ENCODE measurements at places on chromosomes 7 and 10. TPM values are rescaled to one million over a fixed set of nuclear protein-coding genes. Genes with fewer than 3 reads are reported as not detected.

ZNF365 gene
- 0.33 TPM for total RNA-seq

PILRA gene
- not detected for total RNA-seq

AFAP1L2 gene
- total RNA-seq = 0.25 TPM

PRR15 gene
- 0.30 TPM for total RNA-seq

SLC16A9 gene
- 0.13 TPM for total RNA-seq

DDIT4 gene
- total RNA-seq = 42.5 TPM

INHBA gene
- 2.8 TPM for total RNA-seq

HOGA1 gene
- 0.07 TPM for total RNA-seq

SPDYE11 gene
- not detected for total RNA-seq

ANXA11 gene
- total RNA-seq = 135 TPM

PSPH gene
- 35.8 TPM for total RNA-seq

URGCP gene
- 19.5 TPM for total RNA-seq

IDI1 gene
- 82.6 TPM for total RNA-seq

NYAP1 gene
- 2.9 TPM for total RNA-seq

RAPGEF5 gene
- 56.5 TPM for total RNA-seq

TMEM26 gene
- total RNA-seq = not detected

MYOZ1 gene
- not detected for total RNA-seq

SLC16A12 gene
- not detected for total RNA-seq

PLCE1 gene
- total RNA-seq = 0.13 TPM

MKX gene
- total RNA-seq = not detected

SEC31B gene
- total RNA-seq = 0.89 TPM

OPALIN gene
- total RNA-seq = not detected

CDC14C gene
- not detected for total RNA-seq

ADIRF gene
- 71.8 TPM for total RNA-seq

SPDYE9 gene
- not detected for total RNA-seq

OR6V1 gene
- total RNA-seq = not detected

HOXA6 gene
- total RNA-seq = 6.5 TPM

GLI3 gene
- total RNA-seq = 3.8 TPM

MYH16 gene
- total RNA-seq = 0.64 TPM

CALN1 gene
- not detected for total RNA-seq

NRCAM gene
- 26.8 TPM for total RNA-seq

ASAH2 gene
- 0.64 TPM for total RNA-seq

PVRIG gene
- total RNA-seq = not detected

ELFN1 gene
- 0.84 TPM for total RNA-seq

TNRC18 gene
- total RNA-seq = 37.2 TPM

NUDT1 gene
- total RNA-seq = 44.4 TPM

MICALL2 gene
- total RNA-seq = 20.2 TPM

SDK1 gene
- total RNA-seq = 0.20 TPM

SPDYE1 gene
- total RNA-seq = not detected

EBLN1 gene
- total RNA-seq = not detected

CTAGE8 gene
- not detected for total RNA-seq

TSPAN33 gene
- total RNA-seq = 0.13 TPM

LRRD1 gene
- not detected for total RNA-seq

RAB18 gene
- 36.3 TPM for total RNA-seq

IKZF1 gene
- total RNA-seq = not detected

FOXP2 gene
- total RNA-seq = 0.34 TPM

TFEC gene
- 8.3 TPM for total RNA-seq

OR13A1 gene
- not detected for total RNA-seq

FAM25A gene
- not detected for total RNA-seq

FOXI2 gene
- not detected for total RNA-seq

CDK14 gene
- total RNA-seq = 11.4 TPM

PRSS37 gene
- not detected for total RNA-seq

NXPH1 gene
- total RNA-seq = not detected

GPR22 gene
- not detected for total RNA-seq

Measured in mammary microvascular endothelial cell (primary cell).